ENCODE measurements at places on chromosomes 1 and 21.

DNA sequence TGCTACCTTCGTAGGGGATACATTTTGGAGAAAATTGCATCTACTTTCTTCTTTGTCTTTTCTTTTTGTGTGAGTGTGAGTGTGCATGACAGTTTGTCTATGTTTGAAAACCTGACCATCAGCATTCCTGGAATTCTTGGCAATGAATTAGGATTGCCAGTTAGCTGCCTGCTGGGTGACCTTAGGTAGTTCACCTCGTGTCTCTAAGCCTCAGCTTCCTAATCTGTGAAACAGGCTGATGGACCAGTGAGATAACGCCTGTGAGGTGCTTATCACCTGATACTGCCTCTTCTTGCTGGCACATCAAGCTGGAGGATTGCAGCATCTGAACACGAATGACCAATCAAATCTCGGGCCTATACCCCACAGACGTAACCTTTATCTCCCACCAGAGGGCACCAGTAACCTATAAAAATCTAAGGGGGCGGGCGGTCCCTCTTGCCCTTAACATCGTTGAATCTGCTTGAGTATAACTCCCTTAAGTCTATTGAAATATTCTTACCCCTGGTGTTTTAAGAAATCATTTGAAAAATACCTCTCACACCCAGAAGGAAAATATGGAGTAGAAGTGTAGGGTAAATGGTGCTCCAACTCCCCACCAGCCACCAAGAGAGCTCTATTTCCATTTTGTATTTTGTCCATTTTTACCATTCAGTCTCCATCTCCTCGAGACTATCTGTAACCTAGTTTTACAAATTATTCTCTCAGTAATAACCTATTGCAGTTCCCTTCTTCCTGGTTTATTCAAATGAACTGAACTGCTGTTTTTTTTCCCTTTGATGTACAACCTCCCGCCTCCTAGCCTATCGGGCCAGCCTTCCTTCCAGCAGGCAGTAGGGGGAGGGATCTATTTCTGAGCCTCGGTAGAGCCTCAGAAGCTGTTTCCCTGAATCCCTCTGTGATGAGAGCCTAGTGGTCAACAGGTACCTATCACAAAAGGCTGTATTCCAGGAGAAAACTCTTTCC, 49.7 kb downstream of the MDM4 start:
- peak; percentile 19 for DNase-seq

DNA sequence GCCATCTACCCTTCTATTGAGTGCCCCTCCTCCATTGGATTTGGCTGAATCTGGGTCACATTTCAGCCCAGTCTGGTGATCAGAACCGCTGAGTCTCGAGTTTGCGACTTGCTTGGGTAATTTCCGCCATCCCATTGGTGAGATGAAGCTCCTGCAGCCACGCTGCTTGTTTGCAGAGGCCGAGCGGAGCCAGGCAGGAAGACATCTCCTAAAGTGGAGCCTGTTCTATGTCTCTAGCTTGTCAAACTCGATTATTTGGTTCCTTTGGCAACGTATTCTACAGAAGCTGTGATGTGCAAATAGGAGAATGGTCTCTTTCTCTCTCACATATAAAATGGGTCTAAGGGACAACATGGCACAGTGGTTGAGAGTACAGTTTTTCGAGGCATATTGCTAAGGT, 206.8 kb upstream of the PLXNA2 start:
- DNase-seq = no peak

DNA sequence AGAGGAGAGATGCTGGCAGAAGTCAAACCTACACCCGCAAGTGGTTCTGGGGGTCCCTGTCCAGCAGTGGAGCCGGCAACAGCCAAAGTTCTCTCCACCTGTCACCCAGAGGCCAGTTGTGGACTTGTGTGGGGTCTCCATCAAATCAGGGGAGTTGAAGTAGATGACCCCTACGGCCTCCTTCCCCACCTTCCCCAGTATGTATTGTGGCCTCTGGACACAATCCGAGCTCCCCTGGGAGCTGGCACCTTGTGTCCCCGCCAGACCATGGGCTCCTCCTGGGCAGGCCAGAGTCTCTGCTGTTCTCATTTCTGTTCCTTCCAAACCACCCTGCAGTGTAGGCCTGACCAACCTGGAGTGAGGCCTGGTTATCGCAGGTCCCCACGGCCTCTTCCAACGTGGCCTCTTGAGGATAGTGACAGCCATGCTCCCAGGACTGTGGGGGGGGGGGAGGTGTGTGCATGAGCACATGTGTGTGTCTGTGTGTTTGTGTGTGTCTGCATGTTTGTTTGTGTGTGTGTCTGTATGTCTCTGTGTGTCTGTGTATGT, 246.4 kb downstream of the MATN1 start:
- DNase-seq = no peak

GRCh38 chr1:1110561-1110971, 5.3 kb downstream of the C1orf159 start:
- no peak for DNase-seq

DNA sequence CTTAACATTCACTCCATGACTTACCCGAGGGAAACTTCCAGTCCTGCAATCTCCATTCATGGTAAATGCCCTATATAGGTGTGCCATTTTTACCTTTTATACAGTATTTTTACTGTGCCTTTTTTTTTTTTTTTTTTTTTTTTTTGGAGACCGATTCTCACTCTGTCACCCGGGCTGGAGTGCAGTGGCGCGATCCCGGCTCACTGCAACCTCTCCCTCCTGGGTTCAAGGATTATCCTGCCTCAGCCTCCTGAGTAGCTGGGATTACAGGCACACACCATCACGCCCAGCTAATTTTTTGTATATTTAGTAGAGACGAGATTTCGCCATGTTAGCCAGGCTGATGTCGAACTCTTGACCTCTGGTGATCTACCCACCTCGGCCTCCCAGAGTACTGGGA, 124.4 kb upstream of the PLPPR4 start:
- DNase-seq = no peak

DNA sequence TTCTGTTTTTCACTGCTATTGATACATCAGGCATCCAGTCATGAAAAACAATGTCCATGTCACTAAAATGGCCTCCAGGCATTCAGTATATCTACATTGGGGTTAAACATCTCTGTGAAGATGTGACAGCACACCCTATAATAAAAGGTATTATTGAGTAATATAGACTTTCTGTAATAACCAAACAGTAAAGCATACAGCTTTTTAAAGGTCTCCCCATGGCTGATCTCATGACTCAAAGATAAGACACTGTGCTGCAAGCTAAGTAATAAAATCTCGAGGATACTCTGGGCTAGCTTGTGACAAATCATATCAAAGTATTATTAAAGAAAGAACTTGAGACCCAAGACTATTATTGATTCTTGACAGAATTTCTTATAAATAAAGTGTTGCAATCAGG, 613.1 kb upstream of the PKN2 start:
- DNase-seq = no peak

DNA sequence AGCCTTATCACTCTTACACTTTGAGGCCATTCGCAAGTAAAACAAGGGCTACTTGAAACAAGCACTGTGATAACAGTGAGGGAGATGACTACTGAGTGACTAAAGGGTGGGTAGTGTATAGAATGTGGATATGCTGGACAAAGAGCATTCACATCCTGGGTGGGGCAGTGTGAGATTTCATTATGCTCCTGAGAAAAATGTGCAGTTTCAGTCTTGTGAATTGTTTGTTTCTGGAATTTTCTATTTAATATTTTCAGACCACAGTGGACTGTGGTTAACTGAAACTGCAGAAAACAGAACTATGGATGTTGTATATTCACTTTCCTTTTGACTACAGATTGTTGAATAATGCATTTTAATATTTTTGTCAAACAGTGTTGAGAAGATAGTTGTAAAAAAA, 25.1 kb upstream of the B3GALT2 start:
- peak; percentile 47 for DNase-seq

DNA sequence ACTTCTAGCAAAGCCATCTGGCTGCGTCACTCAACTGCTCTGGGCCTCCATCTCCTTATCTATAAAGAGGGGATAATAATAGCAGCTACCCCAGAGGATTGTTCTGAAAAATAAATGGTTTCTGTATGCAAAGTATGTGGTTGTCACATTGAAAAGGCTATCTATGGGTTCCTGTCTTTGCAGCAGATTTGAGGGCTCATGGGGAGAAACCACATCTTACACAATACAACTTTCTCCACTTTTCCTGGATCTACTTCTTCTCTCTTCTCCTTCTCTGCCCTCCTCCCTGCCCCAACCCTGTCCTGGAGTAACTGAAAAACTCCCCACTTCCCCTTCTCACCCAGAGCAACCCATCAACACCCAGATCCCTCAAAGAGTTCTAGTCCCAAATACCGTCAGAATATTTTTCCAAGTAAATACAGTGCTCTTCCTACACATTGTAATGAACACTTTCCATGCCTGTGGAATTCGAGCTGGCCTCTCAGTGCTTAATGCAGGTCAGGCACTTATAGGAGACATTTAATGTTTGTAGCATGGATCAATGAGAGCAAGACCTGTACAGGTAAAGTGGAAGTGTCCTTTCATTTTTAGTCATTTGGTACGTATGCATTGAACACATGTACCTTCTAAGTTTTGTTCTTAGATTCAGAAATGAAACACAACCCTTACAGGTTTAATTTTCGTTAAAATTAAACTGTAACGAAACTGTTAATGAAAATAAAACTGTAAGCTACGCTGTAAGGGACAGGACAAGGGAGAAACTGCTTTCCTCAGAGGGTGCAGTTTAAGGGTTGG, 131.9 kb downstream of the AK5 start:
- no peak for DNase-seq

- DNase-seq = no peak
These were observed 301.5 kb upstream of the DAB1 start for GRCh38 chr1:57725318-57725717.

DNA sequence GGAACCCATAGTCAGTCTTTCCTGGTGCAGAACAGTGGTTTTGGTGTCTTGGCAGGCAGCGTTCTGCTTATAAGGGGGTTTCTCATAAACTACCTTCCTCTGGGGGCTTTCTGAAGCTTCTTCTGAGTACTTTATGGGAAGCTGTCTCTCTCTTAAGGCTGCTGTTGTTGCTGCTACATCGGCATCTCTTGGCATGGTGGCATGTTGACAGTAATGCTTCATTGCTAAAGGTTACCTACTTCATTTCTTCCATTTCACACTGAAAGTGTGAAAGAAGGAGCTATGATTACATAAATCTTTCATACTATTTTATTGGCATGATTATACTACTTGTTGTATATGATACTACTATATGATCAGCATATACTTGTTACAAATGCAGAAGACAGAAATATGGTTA, 6.3 kb upstream of the MAP10 start:
- no peak for DNase-seq

DNA sequence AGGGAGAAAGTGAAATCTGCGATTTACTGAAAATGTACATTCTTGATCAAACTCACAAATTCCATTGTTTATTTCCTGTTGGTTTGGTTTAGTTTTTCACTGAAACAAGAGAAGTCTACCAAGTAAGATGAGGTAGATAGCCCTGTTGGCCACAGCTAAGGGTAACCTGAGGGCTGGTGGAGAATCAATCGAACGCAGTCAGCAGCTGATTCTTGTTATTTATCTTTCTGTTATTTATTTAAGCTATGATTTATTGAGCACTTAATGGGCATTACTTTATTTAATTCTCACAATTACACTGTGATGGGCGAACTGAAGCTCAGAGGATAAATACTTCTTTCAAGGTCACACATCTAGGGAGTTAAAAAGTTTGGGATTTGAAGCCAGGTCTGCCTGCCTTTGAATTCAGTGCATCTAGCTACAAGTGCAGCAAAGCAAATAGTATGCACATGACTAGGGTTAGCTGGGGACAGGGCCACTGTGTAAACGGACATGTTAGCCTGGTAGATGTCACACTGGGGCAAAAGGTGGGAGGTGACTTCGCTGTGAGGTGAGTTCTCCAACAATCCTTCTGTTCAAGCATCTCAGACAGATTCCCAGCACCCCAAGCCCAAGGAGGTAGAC, 106.5 kb upstream of the GADD45A start:
- DNase-seq = no peak

- no peak for DNase-seq
These were observed 13.8 kb upstream of the CNN3 start for GRCh38 chr1:94940738-94941137.

DNA sequence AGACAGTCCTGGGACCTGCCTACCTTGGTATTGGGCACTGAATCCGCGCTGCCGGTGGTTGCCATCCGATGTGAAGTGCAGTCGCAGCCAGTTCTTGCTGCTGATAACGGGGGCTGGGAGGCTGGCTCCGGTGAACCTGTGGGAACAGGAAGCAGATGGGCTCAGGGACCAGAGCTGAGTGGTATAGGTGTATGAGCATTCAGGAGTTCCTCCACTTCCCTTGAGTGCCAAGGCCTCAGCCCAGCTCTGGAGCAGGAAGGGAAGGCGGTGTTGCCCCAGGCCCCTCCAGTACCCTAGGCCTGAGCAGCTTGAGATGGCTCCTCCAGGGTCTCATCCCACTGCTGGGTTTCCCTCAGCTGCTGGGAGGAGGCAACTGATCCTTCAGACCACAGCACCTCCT, 17.0 kb upstream of the HMGB4 start:
- no peak for DNase-seq

GRCh38 chr1:108114033-108114599, 86.0 kb downstream of the SLC25A24 start:
- DNase-seq = no peak
